ENCODE measurements at places on chromosomes 7 and 10. TPM values are rescaled to one million over a fixed set of nuclear protein-coding genes. Genes with fewer than 3 reads are reported as not detected.
A peak's percentile ranks its signal among the peaks of the same experiment; 100 is the strongest.

- H3K27ac ChIP-seq, result no peak overlapping the region
- no peaks in the 10 kb centered on the region for H3K4me1 ChIP-seq
- DNase-seq, result no peak
These were observed 475.1 kb upstream of the FOXK1 start for GRCh38 chr7:4207011-4207410.

KLF14 gene
- 0.51 TPM for total RNA-seq

CYP2E1 gene
- total RNA-seq, result 5.5 TPM

TRIM74 gene
- not detected for total RNA-seq

GRID2IP gene
- total RNA-seq, result not detected

DNA sequence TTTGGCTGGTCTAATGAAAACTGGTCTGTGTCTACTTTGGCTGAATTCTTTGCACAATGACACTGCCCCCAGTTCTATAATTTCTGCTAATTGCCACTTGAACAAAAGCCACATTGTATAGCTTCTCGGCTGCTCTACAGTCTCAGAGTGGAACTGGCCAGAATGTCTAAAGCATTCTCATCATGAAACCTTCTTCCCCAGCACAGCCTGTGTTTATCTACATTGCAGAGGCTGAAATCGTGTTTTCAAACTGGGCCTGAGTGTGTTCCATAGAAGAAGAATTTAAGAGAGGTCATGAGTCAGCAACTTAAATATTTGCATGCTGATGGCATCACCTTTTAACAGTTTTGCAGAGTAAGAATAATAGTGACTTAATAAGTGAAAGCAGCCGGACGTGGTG lies 177.2 kb downstream of the BUB3 start:
- H3K4me3 ChIP-seq, result no peak overlapping the region
- no peak for DNase-seq
- no peaks in the 10 kb centered on the region for H3K4me1 ChIP-seq
- H3K27ac ChIP-seq, result no peak overlapping the region

CYP2C18 gene
- total RNA-seq, result not detected

DNA sequence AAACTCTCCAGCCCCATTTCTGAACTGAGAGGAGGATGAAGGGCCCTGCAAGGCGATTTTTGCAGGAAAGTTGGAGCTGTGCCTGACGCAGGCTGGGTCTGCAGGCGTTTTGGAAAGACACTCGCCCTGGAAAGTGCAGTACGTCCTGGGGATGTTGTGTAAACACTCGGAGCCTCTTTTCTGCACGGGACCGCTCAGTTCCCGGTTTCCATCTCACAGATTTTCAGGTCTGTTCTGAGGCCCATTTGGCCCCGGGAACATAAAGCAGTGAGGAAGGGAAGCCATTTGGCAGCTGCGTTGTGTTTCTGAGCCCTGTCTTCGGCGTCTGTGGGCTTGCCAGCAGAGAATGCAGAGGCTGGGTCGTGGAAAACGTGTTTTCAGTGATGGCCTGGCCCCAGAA lies 655.0 kb upstream of the MGMT start:
- H3K27ac ChIP-seq, result peak overlapping the region; percentile 12
- no peak for DNase-seq
- H3K36me3 ChIP-seq, result no peaks in the 10 kb centered on the region
- no peaks in the 10 kb centered on the region for H3K27me3 ChIP-seq

DNA sequence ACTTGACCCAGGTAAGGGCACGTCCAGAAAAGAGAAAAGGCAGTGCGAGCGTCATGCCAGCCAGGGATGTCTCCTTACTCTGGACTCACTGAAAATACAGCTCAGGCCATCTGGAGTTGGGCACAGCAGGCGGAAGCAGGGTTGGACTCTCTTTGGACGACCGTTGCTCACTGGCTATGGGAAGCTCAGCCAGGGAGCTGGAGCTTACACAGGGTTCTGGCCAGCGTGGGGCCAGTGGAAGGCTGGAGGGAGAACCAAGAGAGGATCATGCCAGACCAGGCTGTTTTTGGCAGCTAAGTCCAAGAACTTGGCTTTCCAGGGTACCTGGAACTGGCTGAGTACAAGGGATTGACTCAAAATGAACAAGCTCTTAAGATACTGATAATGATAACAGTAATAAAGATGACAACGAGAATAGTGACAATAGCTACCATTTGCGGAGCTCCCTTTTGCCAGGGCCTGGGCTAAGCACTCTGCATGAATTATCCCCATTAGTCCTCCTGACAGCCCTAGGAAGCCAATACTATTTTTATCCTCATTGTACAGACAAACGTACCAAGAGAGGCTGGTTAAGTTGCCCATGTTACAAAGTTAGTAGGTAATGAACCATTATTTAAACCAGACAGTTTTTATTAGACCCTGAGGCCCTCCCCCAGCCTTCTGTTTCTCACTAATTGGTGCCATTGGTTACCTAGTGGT lies 177.6 kb downstream of the PTPN20 start:
- H3K4me3 ChIP-seq, result no peak overlapping the region
- DNase-seq, result no peak
- no peaks in the 10 kb centered on the region for H3K36me3 ChIP-seq
- H3K4me1 ChIP-seq, result no peaks in the 10 kb centered on the region
- H3K27ac ChIP-seq, result no peak overlapping the region

GRCh38 chr7:70775570-70776156 lies 356.3 kb upstream of the GALNT17 start:
- DNase-seq, result no peak
- no peaks in the 10 kb centered on the region for H3K27me3 ChIP-seq
- H3K27ac ChIP-seq, result no peak overlapping the region
- no peak overlapping the region for H3K4me3 ChIP-seq

GRCh38 chr10:89888321-89889070 lies 187.1 kb downstream of the KIF20B start:
- H3K4me3 ChIP-seq, result no peak overlapping the region
- H3K27me3 ChIP-seq, result no peaks in the 10 kb centered on the region
- H3K4me1 ChIP-seq, result no peaks in the 10 kb centered on the region
- no peak for DNase-seq

- DNase-seq, result no peak
- H3K27me3 ChIP-seq, result no peaks in the 10 kb centered on the region
- no peaks in the 10 kb centered on the region for H3K36me3 ChIP-seq
- H3K27ac ChIP-seq, result no peak overlapping the region
- H3K4me1 ChIP-seq, result no peaks in the 10 kb centered on the region
These were observed 59.4 kb downstream of the USP6NL start for GRCh38 chr10:11551916-11552602.

DNA sequence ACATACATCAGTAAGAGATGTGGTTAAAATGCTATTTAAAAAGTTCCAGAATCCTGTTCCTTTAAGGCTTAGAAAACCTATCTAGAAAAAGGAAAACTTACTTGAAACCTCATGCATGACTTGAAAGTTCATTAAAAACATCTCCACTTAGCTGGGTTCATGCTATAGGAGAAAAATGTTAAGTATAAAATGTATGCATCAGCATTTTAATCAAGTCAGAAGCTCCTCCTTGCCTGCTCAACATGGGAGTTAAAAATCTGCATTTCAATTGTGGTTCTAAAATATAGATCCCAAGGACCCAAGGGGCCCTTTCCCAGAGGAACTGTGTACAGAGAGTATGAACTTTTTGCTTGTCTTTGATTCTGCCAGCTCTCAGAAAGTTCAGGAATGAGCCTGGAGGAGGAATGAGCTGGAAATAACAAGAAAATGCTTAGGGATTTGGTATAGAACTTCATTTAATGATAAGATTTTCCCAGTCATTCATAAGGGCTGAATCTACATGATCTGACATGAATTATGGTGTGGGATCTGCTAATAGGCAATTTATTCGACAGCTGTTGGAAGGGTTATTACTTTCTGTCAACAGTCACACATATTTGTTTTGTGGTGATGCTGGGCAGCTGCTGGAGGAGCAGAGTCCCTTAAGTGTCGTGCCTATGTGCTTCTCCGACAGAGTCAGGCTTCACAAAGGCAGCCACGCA lies 85.6 kb upstream of the MTPN start:
- DNase-seq, result no peak
- no peaks in the 10 kb centered on the region for H3K27me3 ChIP-seq
- no peaks in the 10 kb centered on the region for H3K4me1 ChIP-seq

DNA sequence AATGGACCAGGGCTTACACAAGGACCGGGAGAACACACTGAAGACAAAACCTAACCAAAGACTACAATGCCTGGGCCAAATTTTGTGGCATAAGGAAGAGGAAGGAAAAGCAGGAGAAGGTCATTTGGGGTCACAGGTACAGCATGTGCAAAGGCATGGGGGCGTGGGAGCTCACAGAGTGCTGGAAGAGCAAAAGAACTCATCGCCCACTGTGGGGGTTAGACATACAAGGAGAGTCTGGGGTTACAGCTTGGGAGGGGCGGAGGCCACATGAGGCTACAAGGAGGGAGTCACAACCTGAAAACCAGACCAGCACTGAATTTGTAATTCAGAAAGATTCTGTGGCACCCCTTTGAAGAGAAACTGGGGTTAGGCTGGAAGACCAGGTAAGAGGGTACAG lies 9.7 kb downstream of the PUS7 start:
- H3K36me3 ChIP-seq, result no peaks in the 10 kb centered on the region
- H3K27ac ChIP-seq, result no peak overlapping the region
- no peak overlapping the region for H3K4me3 ChIP-seq
- H3K4me1 ChIP-seq, result no peaks in the 10 kb centered on the region
- no peaks in the 10 kb centered on the region for H3K27me3 ChIP-seq

DNA sequence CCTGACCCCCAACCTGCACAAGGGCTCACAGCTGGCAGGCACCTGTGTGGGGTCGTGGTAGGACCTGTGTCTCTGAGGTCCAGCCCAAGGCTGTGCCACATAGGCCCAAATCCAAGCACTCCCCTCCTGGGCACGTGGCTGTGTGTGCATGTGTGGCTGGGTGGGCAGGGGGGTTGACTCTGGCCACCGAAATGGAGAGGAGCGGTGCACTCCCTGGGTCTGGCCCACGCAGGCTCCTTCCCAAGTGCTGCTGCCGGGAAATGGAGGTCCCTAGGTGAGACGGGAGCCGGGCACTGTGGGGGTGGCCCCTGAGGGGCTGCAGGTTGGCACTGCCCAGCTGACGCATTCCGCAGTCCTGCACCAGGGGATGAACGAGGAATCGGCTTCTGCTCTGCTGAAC lies 528.1 kb downstream of the DNAJB6 start:
- no peaks in the 10 kb centered on the region for H3K4me1 ChIP-seq
- DNase-seq, result no peak
- H3K4me3 ChIP-seq, result no peak overlapping the region
- no peaks in the 10 kb centered on the region for H3K27me3 ChIP-seq

GRCh38 chr7:130452951-130453350 lies 12.1 kb upstream of the CEP41 start:
- H3K27ac ChIP-seq, result no peak overlapping the region
- no peak overlapping the region for H3K4me3 ChIP-seq
- no peaks in the 10 kb centered on the region for H3K36me3 ChIP-seq
- H3K4me1 ChIP-seq, result no peaks in the 10 kb centered on the region
- DNase-seq, result no peak
- H3K27me3 ChIP-seq, result no peaks in the 10 kb centered on the region

DNA sequence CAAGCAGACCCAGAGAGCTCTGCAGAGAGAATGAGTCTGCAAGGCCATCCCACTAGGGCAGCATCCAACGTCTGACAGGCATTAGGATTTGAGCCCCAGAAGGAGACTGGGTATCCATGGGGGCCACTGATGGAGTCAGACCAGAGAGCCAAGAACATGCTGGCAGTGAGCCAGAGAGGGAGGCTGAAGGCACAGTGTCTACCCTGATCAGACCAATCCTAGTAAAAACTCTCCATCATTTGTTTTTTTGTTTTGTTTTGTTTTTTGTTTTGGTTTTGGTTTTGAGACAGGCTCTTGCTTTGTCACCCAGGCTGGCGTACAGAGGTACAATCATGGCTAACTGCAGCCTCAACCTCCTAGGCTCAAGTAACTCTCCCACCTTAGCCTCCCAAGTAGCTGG lies 133.1 kb upstream of the LYZL2 start:
- H3K27ac ChIP-seq, result no peak overlapping the region
- H3K4me1 ChIP-seq, result no peaks in the 10 kb centered on the region
- no peaks in the 10 kb centered on the region for H3K27me3 ChIP-seq
- H3K4me3 ChIP-seq, result no peak overlapping the region

ADCYAP1R1 gene
- 0.11 TPM for total RNA-seq

DNA sequence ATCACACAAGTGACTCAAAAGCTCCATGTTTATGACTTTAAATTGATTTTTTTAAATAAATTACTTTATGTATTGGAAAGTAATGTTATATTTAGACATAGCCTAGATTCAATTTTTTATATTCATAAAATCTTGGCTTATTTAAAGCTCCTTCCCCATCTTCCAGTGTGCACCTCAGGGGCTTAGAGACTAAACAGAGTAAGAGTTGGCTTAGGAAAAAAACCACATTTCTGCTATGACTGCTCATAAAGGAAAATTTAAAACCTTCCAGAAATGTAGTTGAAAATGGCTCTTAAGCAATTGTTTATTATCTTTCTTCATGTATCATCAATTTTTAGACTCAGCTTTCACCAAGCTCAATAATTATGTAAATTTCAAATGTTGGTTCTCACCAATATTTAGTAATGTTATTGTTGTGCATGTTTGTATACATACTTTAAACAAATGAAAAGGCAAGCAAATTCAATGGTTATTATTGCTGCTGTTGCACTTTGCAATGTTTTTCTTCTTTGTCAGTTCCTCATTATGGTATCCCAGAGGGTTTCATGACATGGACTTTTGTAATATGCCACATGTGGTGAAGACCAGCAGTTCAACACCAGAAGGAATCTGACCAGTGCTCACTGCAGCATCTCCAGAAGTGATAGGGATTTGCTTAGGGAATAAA lies 700.1 kb upstream of the ANKRD30A start:
- no peaks in the 10 kb centered on the region for H3K36me3 ChIP-seq
- H3K27ac ChIP-seq, result no peak overlapping the region
- H3K4me3 ChIP-seq, result no peak overlapping the region
- H3K27me3 ChIP-seq, result no peaks in the 10 kb centered on the region
- no peaks in the 10 kb centered on the region for H3K4me1 ChIP-seq

ZCCHC24 gene
- 59.6 TPM for total RNA-seq

DNA sequence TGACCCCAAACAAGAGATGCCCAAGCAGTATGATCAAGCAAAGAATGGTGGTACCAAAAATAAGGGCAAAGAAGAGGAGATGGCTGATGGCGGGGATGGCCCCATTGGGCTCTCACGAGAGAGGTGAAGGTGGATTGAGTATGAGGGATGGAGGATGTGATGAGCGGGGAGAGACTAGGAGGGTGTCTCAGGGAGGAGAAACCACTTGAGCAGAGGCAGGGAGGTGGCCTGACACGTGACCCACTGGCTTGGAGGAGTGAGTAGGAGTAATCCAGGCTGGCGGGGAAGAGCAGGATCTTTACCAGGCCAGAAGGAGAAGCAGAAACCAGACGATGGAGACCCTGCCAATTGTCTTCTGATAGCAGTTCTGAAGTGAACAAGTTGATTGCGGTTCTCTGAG lies 33.3 kb upstream of the ATXN7L1 start:
- no peaks in the 10 kb centered on the region for H3K36me3 ChIP-seq
- H3K27ac ChIP-seq, result no peak overlapping the region
- H3K4me1 ChIP-seq, result no peaks in the 10 kb centered on the region

DNA sequence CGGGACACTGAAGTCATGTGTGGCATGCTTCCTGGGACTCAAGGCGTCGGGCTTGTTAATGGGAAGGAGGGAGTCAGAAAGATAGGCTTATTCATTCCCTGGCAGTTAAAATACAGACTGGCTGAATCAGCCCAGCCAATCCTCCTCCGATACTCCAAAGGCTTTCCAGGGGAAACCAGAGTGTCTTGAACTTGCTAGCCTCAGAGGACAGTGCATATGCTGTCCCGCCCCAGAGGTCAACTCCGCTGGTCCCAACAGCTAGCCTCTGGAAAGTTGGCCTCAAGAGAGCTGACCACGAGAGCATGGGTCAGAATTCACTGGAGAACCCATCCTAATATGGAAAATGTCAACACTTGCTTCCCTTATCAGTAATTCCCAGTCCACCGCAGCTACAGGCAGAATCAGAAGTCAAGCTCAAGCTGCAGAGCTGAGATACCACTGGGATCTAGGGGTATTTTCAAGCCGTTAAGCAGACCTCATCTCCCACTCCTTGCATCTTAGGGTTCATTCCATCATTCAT lies 43.0 kb downstream of the ELMO1 start:
- DNase-seq, result peak; percentile 21
- H3K4me3 ChIP-seq, result no peak overlapping the region
- no peak overlapping the region for H3K27ac ChIP-seq
- peaks cover 4% of the 10 kb centered on the region for H3K4me1 ChIP-seq
- H3K27me3 ChIP-seq, result no peaks in the 10 kb centered on the region
